Stimulated activated CD4-positive, alpha-beta T cell treated with anti-CD3 and anti-CD28 coated beads, Interleukin-1b, Interleukin-23, amount 100 ng/mL, for 24 hours (primary cell): ENCODE measurements at places on chromosomes 13 and 19.

DNA sequence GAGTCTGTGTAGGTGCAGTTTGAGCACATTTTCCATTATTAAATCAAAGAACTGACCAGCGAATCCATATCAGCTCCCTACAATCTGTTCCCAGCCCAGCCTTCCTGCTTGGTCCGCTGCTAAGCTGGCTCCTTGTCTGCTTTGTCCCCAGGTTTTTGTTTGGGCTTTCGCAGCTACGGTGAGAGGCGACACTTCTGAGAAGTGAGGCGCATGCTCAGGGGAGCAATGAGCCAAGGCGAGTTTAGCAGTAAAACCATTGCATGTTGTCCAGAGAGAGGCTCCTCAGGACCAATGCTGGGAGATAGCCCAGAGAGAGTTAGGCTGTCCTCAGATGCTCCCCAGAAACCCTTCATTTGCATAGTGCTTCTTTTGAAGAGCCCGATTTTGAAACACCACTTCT lies 162.0 kb downstream of the ITGBL1 start:
- no peak for DNase-seq

DNA sequence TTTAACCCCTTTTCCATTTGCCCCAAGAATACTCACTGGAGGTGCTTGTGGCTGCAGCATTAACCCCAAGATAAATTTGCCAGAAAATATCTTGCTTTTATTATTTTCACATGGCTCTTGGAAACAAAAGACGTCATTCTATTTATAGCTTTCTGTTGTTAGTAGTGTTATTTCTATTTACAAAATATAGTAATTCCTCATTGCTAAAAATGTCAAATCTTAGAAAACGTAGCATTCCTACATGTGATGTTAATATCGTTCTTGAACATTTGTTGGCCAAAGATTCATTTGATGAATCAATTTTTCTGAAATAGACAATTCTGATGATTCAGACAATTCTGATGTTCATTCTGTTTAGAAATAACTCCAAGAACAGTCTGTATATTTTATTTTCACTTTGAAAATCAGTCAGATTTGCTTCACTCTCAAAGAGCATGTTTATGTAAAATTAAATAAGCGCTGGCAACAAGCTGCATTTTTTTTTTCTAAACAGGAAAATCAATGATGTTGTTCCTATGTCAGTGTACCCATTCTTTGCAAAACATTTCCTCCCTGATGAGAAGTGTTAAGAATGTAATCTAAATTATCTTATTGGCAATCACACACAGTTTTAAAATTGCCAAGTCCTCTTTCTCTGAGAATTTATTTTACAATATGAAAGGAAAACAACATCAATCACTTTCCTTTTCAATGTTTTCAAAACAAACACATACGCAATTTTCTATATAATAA lies 334.0 kb downstream of the KCTD12 start:
- no peak for DNase-seq

DNA sequence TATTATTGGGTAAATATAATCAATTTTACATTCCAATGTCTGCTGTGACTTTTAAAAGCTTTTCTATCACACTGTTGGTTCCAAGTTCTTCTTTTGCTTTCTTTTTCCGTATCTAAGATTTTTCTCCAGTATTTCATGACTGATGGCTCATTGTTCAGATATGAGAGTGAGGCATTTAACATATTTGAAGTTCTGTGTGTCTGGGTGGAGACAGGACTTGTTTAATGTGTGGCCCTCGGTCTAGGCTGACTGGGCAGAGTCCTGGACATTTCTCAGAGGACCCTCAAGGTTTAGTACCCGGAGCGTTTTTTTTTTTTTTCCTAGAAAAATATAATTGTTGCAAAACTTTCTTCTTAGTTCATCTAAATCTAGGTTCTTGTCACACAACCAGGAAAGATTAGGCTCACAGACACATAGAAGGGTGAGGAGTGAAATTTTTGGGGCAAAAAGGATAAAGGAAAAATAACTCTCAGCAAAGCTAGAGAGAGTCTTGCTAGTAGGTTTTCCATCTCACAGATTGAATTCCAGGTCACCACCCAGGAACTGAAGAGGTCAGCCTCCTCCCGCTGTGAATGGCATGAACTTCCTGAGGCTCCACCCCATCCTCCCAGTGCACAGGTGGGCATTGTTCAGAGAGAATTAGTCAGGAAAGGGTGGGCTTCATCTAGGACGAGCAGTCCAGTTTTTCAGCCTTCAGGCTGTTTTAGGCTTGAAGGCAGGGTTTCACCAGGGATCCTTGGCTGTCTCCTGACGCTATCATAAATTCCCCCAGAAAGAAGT lies 1002.4 kb upstream of the PCDH9 start:
- DNase-seq = no peak

DNA sequence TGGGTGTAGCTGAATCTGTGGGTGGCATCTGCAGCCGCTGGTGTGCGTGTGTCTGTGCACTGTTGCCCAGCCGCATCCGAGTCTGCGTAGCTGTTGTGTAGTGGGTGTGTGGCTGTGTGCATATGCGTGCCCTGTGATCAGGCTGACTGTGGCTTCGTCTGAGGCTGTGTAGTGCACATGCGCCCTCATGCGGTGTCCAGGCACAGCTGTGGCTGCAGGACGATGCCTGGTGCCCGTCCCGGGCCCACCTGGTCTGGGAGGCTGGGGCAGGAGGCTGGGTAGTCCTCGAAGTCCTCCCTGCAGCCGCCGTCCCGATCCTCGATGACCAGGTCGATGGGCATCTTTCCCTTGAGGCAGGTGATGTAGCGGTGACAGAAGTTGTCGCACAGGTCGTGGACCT lies 4.9 kb downstream of the MEIS3 start:
- DNase-seq = no peak

DNA sequence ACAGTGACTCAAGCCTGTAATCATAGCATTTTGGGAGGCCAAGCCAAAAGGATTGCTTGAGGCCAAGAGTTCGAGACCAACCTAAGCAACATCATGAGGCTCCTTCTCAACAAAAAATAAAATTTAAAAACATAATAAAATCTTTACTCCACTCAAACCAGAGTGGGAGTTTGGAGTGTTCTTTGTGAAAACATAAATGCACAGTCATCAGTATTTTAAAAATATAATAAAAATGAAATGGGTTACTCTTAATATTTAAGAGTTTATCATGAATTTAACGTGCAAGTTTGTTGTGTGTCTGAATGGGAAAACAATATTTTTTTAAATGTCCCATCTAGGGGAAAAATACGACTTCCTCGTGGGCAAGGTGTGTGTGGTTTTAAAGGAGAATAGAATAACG lies 78.6 kb upstream of the STARD13 start:
- DNase-seq = no peak

DNA sequence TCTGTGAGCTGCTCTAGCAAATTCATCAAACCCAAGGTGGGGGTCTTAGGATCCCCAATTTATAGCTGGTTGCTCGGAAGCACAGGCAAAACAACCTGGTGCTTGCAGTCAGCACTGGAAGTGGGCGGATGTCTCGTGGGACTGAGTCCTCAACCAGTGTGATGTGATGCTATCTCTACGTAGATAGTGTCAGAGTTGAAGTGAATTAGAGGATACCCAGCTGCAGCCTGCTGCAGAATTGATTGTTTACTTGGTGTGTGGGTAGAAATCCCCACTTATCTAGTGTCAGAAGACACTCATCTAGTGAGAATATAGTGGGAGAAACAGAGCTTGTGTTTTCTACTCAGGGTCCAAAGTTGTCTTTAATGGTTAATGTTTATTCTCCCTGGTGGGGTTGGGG lies 63.3 kb downstream of the CBY2 start:
- DNase-seq = no peak

DNA sequence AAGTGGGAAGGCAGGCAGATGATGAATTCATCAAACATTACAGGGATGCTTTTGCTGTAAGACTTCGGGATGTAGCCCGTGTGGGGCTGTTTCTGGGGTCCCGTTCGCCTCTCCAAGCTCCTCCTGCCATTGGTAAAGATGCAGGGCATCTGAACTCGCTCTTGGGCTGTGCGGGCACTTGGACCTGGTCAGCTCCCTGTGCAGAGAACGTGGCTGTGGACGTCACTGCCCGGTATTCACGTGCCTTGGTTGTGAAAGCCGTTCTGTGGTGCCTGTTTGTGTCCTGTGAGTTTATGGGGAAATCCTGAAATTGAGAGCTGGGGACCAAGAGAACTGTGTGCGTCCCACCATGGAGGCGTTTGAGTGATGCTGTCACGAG lies 5.4 kb downstream of the TFDP1 start:
- DNase-seq = no peak

GRCh38 chr13:66660468-66660813 lies 569.7 kb downstream of the PCDH9 start:
- no peak for DNase-seq
